Cardiac septum (tissue), 1 donor: ENCODE measurements at places on chromosomes 6 and 20.

GRCh38 chr20:37407573-37408002, 61.6 kb downstream of the SRC start:
- no peak for DNase-seq

GRCh38 chr20:2610941-2611720, 41.3 kb upstream of the NOP56 start:
- DNase-seq = no peak

DNA sequence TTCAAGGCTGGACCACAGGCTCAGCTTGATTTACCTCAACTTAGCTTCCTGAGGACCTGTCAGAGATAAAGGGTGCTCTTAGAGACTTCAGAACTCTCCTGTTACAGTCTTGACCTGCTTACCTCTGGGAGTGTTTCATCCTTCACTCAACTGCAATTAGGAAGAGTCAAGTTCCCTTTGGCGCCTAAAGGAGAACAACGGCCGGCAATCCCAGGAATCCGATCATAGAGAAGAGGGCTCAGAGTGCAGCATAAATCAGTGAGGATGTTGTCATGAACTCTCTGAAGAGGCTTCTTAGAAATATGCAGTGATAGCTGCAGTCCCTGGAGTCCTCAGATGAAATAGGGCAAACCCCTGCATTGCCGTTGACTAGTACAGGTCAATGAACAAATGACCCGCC, 36.4 kb downstream of the LYRM2 start:
- DNase-seq = no peak

GRCh38 chr20:31916708-31917107, 35.1 kb downstream of the PDRG1 start:
- DNase-seq = no peak
